Fibroblast of lung (primary cell): ENCODE measurements at places on chromosomes 12 and 14. TPM values are rescaled to one million over a fixed set of nuclear protein-coding genes. Genes with fewer than 3 reads are reported as not detected.

DNA sequence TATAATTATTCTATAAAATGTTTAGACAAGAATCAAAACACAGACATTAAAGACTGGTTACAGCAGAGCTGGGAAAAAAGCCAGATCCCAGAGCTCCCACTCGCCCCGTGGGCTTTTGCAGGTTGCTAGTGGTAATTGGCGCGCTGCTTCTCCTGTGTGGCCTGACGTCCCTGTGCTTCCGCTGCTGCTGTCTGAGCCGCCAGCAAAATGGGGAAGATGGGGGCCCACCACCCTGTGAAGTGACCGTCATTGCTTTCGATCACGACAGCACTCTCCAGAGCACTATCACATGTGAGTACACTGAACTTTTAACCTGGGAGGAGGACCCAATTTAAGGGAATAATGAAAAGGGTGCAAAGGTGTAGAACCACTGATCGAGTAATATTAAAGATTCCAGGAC is 7.5 kb downstream of the TMEM52B start:
- H3K27ac ChIP-seq: no peak overlapping the region
- DNase-seq: no peak
- H3K27me3 ChIP-seq: no peaks in the 10 kb centered on the region
- no peak overlapping the region for H3K4me3 ChIP-seq

The CAPZA3 gene
- not detected in 2 replicates for total RNA-seq

The COL2A1 gene
- not detected in 2 replicates for total RNA-seq

- peaks cover 6% of the 10 kb centered on the region for H3K4me1 ChIP-seq
- peak overlapping the region; percentile 89 for H3K4me3 ChIP-seq
- H3K27ac ChIP-seq: peak overlapping the region; percentile 94
- DNase-seq: peak; percentile 89
- no peaks in the 10 kb centered on the region for H3K36me3 ChIP-seq
These were observed 272 bp downstream of the HECTD1 start for GRCh38 chr14:31207287-31207754.

GRCh38 chr12:6266971-6267721 is 43.3 kb upstream of the PLEKHG6 start:
- DNase-seq: peak; percentile 71
- H3K4me1 ChIP-seq: no peaks in the 10 kb centered on the region
- H3K36me3 ChIP-seq: no peaks in the 10 kb centered on the region

The NFKBIA gene
- 67.9 and 73.4 TPM in 2 replicates for total RNA-seq

The RHOJ gene
- total RNA-seq: 1.2 and 4.1 TPM in 2 replicates

DNA sequence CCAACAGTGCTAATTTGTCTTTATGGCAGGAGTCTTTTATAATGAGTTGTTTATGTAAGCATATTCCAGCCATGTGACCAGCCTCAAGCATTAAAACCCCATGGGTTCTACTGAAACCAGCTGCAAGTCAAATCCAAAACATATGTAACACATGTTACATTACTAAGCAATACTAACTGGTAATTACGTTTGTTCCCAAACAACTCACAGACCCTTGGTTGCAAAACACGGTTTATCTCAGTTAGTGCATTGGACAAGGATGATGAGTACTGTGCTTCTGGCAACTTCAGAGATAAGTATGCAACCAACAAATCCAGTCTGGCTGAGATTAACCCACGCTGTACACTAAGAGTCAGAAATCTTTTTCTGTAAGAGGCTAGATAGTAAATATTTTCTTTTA is 110.1 kb upstream of the FAR2 start:
- H3K4me3 ChIP-seq: no peak overlapping the region
- H3K27ac ChIP-seq: no peak overlapping the region
- H3K4me1 ChIP-seq: peaks cover 12% of the 10 kb centered on the region
- H3K27me3 ChIP-seq: no peaks in the 10 kb centered on the region
- peak; percentile 51 for DNase-seq

DNA sequence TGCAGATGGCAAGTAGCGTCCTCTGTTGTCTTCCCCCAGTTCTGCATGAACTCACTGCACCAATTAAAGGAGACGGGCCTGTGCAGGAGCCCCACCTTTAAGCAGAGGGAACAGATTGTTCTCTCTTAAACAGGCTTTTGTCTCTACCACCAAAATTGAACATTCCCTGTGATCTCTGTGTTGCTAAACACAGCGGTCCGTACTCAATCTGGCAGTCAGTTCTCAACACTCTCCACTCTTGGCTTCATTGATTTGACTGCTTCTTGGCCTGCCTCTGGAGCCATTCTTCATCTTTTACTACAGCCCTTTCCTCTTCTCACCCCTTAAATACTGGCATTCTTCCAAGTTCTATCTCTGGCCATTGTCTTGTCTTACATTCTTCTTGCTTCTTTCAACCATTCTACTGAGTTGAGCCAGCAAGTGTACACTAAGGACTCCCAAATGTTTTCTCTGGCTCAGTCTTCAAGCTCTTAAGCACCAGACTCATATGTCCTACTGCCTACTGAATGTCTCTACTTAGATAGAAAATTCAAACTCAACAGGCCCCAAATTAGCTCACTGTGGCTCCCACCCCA is 8.0 kb upstream of the NT5DC3 start:
- no peak overlapping the region for H3K4me3 ChIP-seq
- no peaks in the 10 kb centered on the region for H3K36me3 ChIP-seq
- DNase-seq: peak; percentile 51

DNA sequence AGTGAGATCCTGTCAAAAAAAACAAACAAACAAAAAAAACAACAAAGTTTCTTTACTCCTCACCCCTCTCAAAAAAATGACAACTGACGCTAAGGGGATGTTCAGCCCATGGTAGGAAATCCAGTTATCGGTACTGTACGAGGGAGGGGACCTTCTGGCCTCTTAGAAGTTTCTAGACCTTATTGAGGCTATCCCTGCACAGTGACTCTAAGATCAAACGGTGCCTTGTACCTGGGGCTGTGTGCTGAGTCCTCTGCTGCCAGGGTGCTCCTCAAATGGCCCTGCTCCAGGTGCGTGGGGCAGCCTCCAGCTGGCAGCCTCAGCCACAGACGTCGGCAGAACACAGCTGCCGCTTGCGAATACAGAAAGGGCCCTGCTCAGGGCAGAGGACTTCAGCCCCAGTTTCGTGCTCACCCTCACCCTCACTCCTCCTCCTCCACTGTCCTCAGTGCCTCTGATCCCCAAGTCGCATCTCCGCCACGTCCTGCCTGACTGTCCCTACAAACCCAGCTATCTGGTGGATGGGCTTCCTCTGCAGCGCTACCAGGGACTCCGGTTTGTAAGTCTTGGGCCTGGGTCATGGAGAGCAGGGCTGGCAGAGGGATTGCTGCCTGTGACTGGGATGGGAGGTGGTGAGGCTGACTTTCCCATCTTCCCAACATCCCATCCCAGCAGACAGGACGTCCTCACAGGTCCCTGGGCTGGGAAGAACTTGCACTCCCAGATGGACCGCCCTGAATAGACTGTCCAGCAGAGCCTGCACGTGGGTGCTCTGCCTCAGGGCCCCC is 90.9 kb downstream of the B4GALNT3 start:
- peaks cover 15% of the 10 kb centered on the region for H3K27me3 ChIP-seq
- H3K4me1 ChIP-seq: no peaks in the 10 kb centered on the region
- DNase-seq: no peak
- H3K36me3 ChIP-seq: no peaks in the 10 kb centered on the region
- H3K27ac ChIP-seq: no peak overlapping the region

The LRFN5 gene
- total RNA-seq: 2.8 and 3.6 TPM in 2 replicates

The FAM161B gene
- 4.1 and 5.3 TPM in 2 replicates for total RNA-seq

DNA sequence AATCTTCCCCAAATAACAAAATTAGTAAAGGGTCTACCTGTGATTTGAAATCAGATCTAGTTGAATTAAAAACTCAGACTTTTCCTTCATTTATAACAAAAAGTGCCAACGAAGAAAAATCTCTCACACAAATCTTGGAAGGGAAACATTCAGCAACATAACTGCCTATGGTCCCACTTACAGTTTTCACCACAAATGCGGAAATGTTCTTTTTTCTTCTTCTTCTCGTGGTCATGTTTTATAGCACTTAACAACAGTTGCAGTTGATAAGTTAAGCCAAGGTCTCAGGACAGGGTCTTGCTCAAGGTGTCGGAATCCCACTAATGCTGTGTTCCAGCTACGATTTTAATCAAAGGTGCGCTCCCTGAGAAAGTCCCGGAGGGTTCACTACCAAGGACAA is 10.1 kb downstream of the RNASE6 start:
- H3K4me3 ChIP-seq: no peak overlapping the region
- no peaks in the 10 kb centered on the region for H3K4me1 ChIP-seq
- H3K27ac ChIP-seq: no peak overlapping the region
- no peak for DNase-seq
- no peaks in the 10 kb centered on the region for H3K36me3 ChIP-seq

DNA sequence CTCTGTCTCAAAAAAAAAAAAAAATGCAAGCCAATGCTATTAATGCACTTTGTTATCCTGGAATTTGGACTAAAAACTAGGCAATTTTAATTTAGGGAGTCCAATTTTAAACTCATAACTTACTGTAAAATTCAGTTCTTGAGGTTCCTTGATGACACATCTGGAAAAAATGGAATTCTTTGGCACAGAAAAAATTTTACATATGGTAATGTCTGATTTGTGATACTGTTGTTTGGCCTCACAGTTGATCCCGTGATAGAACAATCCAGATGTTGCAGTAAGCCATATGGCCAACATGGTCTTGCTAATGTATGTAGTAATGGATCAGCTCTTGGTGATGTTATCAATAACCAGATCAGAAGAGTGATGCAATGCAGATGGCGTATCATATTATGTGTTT is 1089.8 kb downstream of the FLRT2 start:
- no peak for DNase-seq
- H3K4me1 ChIP-seq: no peaks in the 10 kb centered on the region
- H3K36me3 ChIP-seq: no peaks in the 10 kb centered on the region
- H3K4me3 ChIP-seq: no peak overlapping the region
- H3K27me3 ChIP-seq: no peaks in the 10 kb centered on the region

- no peak overlapping the region for H3K4me3 ChIP-seq
- H3K27ac ChIP-seq: no peak overlapping the region
- H3K4me1 ChIP-seq: no peaks in the 10 kb centered on the region
- no peaks in the 10 kb centered on the region for H3K36me3 ChIP-seq
- H3K27me3 ChIP-seq: peaks cover 4% of the 10 kb centered on the region
- DNase-seq: no peak
These were observed 33.9 kb upstream of the VASH1 start for GRCh38 chr14:76727384-76727783.
